ENCODE measurements at places on chromosomes 4 and X.

DNA sequence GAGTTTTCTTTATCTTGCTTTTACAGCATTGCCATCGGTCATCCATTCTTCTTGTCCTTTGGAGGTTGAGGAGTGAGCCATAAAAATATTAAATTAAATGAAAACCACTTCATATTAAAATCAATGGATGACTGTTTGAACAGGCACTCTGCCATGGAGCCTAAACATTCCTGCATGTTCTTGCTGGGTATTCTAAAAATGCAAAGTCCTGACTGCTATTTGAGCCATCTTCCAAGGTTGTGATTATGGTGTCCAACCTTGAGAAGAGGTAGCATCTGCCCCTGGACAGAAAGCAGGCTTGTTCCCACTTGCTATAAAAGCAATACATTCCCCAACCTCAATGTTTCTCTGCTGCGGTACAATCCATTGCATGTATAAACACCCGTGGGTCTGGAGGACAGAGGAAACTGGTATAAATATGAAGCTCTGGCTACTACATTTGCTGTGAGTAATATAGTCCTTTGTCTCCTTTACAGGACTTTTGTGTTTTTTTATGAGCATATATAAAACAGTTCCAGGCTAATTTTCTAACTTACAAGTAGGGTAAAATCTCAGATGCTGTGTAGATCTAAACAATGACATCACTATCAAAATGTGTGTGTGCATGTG is 70.9 kb upstream of the FAT4 start:
- DNase-seq, result no peak

GRCh38 chrX:153725039-153725831 is 579 bp downstream of the ABCD1 start:
- no peak for DNase-seq

DNA sequence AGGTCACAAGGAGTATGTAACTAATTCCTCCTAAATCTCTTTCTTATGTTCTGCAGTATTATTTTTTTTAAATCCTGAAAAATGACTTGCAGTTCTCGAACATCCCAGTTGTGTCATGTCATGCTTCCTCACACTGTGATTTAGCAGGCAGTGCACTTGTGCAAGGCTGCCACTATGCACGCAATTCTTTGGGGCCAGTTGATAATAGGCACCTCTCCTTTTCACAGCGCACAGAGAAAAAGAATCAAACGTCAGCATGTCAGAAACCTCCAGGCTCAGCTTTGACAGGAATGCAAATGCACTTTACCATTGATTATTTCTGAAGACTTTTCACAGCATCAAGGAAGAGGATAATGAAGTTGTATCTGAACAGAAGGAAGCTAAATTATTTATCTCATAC is 62.9 kb downstream of the FGF13 start:
- no peak for DNase-seq

DNA sequence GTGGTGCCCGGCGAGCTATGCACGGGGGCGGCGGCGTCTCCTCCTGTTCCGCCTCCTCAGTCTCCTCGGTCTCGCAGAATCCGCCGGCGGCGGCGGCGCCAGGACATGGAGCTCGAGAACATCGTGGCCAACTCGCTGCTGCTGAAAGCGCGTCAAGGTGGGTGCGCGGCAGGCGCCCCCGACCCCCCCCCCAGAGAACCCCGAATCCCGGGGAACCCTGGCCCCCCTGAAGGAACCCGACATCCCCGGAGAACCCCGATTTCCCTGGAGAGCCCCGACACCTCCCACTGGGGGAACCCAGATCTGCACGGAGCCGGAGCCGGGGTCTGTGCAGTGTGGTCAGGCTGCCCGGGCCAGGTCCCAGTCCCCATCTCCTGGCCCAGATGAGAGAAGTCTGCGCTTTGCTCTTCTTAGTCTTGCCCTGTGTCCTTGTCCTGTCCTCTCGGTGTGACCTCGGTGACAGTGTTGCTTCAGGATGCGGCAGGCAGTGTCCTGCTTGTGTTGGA is 648 bp downstream of the GRK4 start:
- DNase-seq, result no peak

- no peak for DNase-seq
Measured at GRCh38 chr4:31370866-31371465, 650.8 kb downstream of the PCDH7 start.

DNA sequence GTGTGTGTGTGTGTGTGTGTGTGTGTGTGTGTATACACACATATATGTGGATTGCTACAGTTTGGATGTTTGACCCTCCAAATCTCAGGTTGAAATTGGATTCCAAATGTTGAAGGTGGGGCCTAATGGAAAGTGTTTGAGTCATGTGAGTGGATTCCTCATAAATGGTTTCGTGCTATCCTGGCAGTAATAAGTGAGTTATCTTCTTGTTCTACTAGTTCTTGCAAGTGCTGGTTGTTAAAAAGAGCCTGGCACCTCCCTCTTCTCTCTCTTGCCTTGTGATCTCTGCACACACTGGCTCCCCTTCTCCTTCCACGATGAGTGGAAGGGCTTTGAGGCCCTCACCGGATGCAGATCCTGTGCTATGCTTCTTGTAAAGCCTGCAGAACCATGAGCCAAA is 344.1 kb downstream of the SH2D1A start:
- DNase-seq, result no peak

DNA sequence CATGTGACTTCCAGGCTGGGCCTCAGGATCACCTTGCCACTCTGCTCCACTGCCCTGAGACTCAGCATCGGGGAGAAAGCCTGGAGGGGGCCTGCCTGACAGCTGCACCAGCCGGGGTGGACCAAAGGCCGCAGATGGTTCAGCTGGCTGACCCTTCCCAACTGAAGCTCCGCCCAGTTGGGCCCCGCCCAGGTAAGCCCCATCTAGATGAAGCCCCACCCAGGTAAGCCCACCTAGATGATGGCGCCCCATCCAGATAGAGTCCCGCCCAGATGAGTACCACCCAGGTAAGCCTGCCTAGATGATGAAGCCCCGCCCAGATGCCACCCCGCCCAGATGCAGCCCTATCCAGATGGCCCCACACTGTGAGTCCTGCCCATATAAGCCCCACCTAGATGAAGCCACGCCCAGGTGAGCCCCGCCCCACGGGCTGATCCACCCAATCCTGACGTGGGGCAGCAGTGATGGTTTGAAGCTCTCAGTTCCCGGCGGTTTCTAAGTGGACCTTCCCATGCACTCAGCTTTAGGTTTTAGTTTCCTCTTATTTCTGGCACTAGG is 10.0 kb downstream of the ZFYVE28 start:
- DNase-seq, result no peak

DNA sequence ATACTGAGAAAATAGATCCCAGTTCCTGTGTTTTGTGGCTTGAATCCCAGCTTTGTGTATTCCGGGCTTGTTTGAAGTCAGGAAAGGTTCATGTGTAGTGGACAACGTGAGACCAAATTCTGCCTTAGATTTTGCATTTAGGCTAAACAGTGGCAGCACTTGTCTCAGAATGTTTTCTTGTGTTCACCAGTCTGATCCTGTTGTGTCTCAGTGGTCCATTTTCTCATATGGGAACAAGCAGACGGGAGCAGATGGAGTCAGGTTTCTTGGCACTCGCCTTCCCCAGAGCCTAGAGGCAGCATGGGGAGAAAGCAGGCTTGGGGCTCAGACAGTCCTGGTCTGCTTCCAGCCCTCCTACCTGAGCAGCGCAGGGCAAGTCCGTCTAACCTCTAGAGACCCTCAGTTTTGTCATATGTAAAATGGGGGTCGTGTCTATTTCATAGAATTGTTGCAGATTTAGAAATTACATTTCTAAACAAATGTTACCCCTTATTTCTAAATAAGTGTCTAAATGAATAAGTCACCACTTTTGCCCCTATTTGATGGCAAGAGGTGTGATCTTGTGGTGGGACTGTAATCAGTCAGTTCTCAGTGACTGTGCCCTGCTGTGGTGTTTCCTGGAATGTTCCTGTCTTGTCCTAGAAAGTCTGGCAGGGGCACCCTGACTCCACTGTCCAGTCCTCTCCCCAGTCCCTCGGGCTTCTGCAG is 28.3 kb upstream of the MSANTD1 start:
- DNase-seq, result no peak

- DNase-seq, result no peak
Measured at GRCh38 chr4:1469607-1470392, 63.6 kb upstream of the NKX1-1 start.

DNA sequence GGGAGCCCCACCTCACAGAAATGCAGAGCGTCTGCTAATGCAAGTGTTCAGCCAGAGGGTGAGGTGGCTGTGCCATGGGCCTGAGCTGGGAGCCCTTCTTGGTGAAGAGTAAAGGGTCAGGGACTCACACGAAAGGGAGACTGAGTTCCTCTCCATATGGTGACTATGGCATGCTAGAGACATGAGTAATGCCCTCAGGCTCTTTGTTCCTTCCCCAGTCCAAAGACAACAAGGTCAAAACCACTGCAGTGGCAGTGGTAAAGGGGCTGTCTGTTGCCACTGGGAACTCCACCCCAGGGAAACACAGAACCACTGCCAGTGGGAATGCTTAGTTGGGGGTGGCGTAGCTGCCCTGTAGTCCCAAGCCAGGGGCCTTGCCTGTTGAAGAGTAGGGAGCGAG is 22.4 kb downstream of the RAB40AL start:
- no peak for DNase-seq

GRCh38 chr4:142549248-142549647 is 296.9 kb downstream of the INPP4B start:
- no peak for DNase-seq

GRCh38 chr4:77773101-77773500 is 46.1 kb downstream of the CNOT6L start:
- DNase-seq, result no peak

- DNase-seq, result no peak
Measured at GRCh38 chrX:10085223-10085622, 71.6 kb upstream of the CLCN4 start.

- no peak for DNase-seq
Measured at GRCh38 chr4:123349421-123350190, 47.0 kb upstream of the SPRY1 start.

DNA sequence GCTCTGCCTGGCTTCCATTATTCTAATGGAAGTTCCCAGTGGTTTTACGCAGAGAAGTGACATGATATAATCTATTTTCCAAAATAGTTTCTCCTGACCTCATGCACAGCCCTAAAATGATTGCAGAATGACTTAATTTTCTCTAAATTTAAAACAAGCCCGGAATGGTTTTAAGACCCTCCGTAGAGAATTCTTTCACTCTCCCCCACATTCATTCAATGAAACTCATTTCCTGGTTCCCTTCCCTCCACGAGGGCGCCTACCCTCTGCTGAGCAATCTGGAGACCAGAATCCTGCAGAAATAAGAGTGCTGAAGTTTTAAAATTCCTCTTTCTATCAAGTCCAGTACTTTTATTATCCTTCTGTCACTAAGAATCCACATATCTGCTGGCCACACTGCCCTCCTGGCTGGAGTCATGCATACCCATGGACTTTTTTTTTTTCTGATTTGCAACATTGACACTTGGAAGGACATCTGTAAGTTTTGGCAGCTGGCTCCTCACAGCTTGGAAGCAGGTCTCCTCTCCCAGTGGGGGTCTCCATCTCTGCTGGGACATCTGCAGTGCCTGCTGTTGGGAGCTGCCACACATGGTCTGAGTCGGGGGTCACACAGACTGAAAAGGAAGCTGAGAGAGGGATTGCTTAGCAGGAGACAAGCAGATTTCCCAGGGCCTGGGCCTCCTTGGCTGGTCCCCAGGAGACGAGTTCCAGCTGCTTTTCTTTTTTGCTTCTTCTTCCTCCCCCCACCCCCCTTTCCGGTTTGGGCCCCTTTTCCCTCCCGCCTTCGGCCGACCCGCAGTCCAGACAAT is 86.1 kb downstream of the SOWAHB start:
- DNase-seq, result no peak

GRCh38 chr4:27764526-27764837 is 903.8 kb downstream of the STIM2 start:
- no peak for DNase-seq

GRCh38 chr4:4607336-4608213 is 65.7 kb upstream of the STX18 start:
- DNase-seq, result no peak

GRCh38 chr4:80529026-80529425 is 193.5 kb downstream of the CFAP299 start:
- DNase-seq, result no peak

DNA sequence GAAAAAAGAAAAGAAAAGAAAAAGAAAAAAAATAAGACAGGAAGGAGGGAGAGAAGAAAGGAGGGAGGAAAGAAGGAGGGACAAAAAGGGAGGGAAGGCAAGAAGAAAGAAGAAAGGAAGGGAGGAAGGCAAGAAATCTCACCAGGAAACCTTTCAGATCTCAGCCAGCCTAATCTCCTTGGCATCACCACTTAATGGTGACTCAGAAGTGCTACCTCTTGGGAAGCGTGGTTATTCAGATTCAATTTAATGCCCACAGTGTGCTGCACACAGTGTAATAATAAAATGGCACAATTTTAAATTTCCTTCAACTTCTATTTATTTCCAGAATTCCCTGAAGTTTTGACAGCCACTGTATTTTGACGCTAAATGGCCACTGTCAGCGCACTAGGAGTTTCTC is 50.3 kb downstream of the DKK2 start:
- no peak for DNase-seq

- DNase-seq, result no peak
Measured at GRCh38 chr4:146398896-146399445, 122.8 kb downstream of the SLC10A7 start.

GRCh38 chr4:26349496-26349895 is 28.7 kb downstream of the RBPJ start:
- no peak for DNase-seq

DNA sequence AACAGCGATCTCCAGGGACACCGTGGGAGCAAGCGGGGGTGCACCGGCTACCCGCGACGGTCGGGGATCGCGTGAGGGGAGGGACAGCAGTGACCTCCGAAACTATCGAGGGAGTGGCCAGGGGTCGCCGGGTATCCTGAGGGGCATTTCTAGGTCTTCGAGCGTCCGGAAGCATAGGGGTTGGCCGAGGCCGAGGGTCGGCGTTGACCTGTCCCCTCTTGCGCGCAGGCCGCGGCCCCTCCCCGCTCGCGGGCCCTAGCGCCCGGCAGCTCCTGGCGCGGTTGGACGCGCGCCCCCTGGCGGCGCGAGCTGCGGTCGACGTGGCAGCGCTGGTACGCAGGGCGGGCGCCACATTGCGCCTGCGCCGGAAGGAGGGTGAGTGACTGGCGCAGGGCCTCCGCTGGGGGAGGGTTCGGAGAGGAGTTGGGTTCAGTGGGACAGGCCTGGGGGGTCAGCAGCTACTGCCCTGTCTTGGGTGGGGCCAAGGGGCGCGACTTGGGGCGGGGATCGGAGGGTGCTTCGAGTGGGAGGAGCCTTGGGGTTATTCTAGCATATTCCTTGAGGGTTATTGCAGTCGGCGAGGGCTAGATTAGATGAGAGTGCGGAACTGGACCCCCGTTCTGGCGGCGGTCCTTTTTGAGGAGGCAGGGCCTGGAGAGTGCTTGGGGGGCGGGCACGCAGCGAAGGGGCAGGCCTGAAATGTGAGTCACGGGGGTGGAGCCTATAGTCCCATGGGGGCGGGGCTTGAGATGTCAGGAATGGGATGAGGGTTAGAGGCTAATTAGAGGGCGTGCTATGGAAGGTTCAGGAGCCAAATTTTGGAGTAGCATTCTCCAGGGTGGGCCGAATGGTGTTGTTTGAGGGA is 1.2 kb downstream of the MAGIX start:
- peak; percentile 86 for DNase-seq

DNA sequence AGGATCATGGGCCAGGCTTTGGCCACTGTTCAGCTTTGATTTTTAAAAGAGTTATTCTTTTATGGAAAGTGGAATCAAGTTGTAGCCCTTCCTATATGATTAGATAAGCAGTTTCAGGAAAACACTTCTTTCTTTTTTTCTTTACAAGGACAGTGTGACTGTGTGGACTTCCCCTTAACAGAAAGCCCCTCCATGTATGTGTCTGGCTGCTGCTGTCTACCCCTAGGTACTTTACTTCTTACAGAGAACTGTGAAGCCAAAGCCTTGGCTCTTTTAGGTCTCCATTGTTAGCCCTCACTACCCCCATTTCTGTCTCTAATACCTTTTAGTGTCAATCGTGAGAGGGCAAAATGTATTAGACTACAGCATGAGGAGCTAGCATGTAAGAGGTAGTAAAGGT is 19.1 kb downstream of the VSIG1 start:
- DNase-seq, result no peak
